Liver (tissue), 10 donors: ENCODE measurements at places on chromosomes 2 and 18. TPM values are rescaled to one million over a fixed set of nuclear protein-coding genes. Genes with fewer than 3 reads are reported as not detected.

The CAVIN2 gene
- 13.9 TPM for polyA plus RNA-seq

The GLB1L gene
- 2.3 TPM for polyA plus RNA-seq

DNA sequence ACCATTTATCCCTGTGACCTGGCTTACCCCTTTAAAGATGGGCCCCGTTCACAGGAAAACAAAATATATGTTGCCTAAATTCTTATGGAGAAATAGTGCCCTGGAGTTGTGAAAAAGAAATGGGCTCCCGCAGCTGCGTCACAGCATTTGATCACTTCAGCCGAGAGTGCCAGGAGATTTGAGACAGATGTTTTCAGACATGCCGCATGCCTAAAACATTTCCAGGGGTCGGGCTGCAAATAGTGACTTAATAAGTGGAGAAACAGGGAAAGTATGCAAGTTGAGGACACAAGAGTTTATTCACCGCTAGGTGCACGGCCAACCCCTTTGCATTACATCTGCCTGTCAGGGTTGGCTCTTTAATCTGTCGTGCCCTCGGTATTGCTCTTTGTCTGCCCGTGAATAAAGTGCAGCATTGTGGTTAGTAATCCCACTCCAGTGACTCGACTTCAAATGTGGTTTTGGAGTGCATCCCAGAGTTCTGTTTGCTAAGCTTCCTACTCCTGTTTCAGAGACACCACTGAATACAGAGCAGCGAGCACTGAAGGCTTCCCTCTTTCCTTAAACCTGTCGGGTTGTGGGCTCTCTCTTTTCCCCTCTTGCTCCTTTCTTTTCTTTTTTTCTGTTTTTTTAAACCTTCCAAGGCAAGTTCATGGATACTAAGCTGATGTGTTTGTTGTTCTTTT, 187.5 kb downstream of the LTBP1 start:
- DNase-seq = no peak

The PGAP1 gene
- 1.0 TPM for polyA plus RNA-seq

- DNase-seq = no peak
These were observed 132.1 kb upstream of the SETBP1 start for GRCh38 chr18:44548291-44549221.

The GRHL1 gene
- 6.0 TPM for polyA plus RNA-seq

The ZNF396 gene
- 0.60 TPM for polyA plus RNA-seq

GRCh38 chr18:58527285-58527951, 101.5 kb downstream of the ALPK2 start:
- DNase-seq = no peak

DNA sequence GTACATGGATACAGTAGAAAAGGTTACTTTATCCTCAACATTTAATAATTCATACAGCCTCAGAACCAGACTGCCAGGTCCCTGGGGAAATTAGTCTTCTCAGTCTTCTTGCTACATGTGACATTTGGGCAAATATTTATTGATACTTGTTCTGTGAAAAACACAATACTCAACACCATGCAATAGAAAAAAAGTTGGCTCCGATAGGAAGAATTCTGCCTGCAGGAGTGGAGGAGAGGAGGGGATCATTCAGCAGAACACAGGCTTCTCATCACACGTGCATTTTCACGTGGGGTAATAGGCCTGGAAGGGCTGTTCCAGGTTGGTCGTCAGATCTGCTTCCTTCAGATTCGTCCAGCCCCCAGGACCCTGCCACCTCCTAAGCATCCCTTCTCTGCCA, 58.4 kb upstream of the ACKR3 start:
- DNase-seq = no peak

The GYPC gene
- 15.2 TPM for polyA plus RNA-seq

GRCh38 chr2:83459456-83459855, 999.6 kb downstream of the SUCLG1 start:
- DNase-seq = no peak

DNA sequence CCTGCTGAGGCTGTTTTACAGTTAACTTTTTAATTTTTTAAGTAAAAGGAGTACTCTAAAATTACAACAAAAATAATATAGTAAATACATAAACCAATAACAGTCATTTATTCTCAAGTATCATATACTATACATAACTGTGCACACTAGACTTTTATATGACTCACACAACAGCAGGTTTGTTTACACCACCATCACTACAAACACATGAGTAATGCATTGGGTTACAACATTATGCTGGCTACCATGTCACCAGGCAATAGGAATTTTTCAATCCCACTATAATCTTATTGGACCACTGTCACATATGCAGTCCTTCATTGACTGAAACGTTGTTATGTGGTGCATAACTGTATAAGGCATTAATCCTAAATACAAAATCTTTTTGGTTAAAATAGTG, 42.5 kb downstream of the RASGRP3 start:
- DNase-seq = no peak

DNA sequence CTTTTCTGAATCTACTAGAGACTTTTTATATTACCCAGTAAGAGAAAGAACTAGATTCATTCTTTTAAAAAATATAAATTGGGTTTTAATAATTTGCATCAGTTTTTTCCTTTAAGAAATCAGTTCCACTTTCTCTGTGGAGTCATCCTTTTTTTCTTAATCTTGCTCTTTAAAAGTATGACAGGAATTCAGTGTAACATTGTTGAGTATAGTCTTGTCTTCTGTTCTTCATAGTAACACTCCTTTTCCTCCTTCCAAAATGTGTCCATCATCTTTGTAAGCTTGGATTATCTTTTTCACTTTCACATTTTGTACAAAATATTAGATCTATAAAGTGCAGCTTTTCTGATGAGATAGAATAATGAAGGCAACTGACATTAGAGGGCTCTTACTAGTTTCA, 135.4 kb downstream of the HAUS1 start:
- no peak for DNase-seq

DNA sequence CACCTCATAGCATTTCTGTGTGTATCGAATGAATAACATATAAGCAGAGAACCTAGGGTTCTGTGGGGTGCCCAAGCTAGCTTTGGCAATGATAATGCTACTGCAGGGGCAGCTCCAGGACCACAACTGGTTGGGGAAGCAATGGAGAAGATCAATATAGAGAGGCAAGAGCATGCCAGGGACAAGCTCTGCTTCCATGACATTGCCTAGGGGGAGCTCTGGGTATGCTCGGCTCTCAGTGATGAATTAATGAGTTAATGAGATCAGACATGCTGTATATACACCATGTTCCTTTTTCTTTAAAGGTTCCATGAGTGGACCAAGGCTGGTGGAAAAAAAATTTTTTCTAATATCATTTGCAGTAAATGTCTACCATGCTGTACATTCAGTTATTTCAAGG, 618.4 kb downstream of the BCL11A start:
- DNase-seq = no peak

- no peak for DNase-seq
These were observed 21.6 kb downstream of the MTHFD2 start for GRCh38 chr2:74219846-74220486.

The COBLL1 gene
- polyA plus RNA-seq = 49.6 TPM

GRCh38 chr18:13916559-13916958, 1.2 kb upstream of the MC2R start:
- no peak for DNase-seq
